HT1080 (cell line): ENCODE measurements at places on chromosomes 4 and X.

GRCh38 chrX:155993421-155993820 lies 4.1 kb upstream of the IL9R start:
- no peak for DNase-seq

GRCh38 chr4:118173956-118174725 lies 139.9 kb downstream of the NDST3 start:
- DNase-seq: peak; percentile 89

GRCh38 chrX:96619588-96619987 lies 65.1 kb upstream of the DIAPH2 start:
- no peak for DNase-seq

DNA sequence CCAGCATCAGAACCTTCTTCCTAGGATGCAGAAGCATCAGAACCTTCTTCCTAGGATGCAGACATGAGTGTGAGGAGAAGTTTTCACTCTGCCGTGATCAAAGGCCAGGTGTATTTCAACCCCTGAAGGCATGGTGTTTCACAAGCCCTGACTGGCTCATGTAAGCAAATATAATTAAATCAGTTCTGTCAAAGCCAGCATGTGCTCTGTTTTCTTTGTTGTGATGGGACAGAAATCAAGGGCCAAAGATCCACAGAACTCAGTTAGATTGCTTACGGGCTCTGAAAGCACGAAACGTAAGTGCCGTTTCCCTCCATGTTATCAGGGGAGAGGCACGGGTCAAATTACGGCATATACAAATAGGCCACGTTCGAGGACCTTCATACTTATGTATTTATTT lies 32.0 kb upstream of the CLDN24 start:
- no peak for DNase-seq

GRCh38 chr4:44563496-44563895 lies 87.9 kb downstream of the YIPF7 start:
- no peak for DNase-seq

DNA sequence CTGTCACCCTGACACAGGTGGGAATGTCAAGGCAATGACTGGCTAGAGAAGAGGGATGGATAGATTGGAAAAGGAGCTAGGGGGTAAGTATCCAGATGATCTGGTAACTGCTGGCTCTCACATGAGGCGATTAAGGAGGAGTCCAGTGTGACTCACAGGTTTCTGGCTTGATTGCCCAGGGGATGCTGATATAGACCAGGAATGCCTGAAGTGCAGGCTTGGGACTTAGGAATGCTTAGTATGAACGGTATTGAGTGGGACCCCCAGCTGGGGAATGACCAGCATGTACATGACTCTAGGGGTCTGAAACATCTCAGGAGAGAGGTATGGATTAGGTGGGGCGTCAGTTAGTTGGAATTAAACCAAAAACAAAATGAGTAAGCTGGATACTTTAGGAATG lies 65.8 kb upstream of the PRPS1 start:
- peak; percentile 65 for DNase-seq

DNA sequence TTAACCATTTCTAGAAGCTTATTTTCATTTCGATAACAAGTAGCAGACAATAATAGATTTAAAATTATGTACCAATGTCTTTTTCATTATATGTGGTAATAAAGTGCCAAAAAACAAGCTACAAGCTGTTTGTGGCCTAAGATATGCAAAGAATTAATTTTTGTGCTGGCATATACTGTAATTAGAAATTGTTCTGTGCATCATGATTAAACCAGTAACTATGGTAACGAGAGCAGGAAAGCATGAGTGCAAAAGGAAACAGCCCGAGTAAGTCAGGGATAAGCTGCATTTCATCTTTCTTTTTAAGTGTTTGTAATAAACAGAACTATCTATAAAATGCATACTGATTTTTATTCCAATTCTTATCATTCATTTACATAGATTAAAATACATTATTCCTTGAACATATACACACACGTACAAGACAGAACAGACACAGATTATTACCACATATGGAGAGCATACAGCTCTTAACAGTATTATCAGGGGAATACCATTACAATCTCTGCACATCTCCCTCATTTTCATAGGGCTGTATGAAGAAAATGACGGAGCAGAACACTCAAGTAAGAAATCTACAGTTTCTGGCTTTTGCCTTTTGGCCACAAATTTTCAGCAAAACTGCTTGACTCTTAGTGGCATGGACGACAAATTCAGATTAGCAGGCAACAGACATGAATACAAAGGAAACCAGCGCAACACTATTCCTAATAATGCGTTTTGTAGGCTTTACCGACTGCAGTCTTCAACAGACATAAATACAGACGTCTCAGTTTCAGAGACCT lies 121.3 kb upstream of the WDR17 start:
- no peak for DNase-seq

DNA sequence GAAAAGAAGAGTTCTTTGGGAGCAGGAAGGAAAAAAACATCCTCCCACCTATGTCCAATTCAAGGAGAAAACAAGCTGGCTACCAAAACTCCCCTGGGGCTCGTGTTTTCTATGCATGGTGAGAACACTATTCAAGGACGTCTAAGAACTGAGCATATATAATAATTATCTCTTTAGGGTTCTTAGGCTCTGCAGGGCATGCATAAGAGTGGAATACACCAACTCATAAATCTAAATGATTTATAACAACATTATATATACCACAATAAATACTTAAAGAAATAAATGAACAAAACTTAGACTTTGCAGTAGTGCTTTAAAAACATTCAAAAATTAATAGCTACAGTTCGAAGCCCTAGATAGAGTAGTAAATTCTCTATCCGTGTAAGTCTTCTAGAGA lies 19.5 kb upstream of the TMEM154 start:
- DNase-seq: no peak

- no peak for DNase-seq
These were observed 53.0 kb downstream of the ZFX start for GRCh38 chrX:24202465-24203031.

DNA sequence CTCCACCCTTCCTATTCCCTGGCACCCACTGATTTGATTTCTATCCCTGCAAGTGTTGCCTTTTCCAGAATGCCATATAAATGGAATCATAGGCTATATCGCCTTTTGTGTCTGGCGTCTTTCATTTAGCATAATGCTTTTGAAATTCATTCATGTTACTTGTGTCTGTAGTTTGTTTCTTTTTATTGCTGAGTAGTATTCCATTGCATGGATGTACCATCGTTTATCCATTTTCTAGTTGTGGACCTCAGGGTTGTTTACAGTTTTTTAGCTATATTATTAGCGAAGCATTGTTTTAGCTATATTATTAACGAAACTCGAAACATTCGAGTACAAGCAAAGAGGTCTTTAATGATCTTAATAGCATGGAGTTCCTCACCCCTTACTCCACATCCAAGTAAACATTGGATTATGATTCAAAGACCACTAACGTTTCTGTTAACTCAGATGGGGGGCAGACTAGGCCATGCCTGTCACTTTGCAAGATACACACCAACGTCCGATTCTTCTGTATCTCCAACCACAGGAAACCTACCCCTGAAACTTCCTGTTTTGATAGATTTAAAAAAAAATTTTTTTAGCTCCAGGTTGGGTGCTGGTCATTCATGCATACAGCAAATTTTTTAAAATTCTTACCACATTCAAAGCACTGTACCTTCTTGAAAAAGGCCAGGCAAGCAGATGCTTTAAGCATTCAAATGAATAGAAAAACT lies 1.1 kb downstream of the DCK start:
- no peak for DNase-seq

DNA sequence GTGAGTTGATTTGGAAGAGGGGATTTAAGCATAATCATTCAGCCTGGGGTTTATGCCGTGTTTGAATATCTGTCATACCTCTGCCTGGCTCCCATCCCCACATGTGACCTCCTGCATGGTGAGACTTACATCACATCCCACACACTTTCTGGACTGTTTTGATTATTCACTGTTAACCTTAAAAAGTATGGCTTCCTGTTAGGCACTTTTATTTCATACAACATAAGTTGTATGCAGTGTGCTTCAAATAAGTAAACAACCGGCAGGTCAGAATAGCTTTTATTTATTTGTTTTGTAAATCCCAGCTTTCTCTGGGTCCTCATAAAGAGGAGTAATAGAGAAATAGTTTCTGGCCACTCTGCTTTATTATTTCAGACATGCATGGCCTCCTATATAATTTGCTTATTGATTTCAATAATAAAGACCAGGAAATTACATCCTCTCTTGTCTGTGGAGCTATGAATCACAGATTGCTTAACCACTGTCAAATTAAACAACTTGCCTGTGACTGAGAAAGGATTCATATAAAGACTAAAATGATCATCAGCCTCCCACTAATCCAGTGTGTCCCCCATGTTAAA lies 376.8 kb upstream of the ZFP42 start:
- peak; percentile 23 for DNase-seq
